ENCODE measurements at places on chromosomes 12 and 14.

GRCh38 chr12:16281157-16281556 lies 3.7 kb upstream of the SLC15A5 start:
- DNase-seq, result no peak

DNA sequence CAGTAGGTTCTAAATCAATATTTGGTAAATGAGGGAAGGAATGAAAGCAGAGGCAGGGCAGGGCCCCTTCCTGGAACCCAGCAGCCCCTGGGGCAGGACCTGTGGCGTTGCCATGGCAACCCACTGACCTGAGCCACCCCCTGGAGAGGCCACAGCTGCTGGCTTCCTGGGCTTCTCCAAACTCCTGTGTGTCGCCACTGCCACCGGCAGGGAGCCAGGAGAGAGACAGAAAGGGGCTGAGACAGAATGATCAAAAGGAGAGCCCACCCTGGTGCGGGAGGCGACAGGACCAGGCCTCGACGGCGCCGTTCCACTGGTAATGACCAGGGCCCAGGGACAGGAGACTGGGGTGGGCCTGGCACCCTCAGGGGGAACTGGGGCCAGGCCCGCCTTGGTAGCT lies 18.2 kb downstream of the RFX4 start:
- no peak for DNase-seq

DNA sequence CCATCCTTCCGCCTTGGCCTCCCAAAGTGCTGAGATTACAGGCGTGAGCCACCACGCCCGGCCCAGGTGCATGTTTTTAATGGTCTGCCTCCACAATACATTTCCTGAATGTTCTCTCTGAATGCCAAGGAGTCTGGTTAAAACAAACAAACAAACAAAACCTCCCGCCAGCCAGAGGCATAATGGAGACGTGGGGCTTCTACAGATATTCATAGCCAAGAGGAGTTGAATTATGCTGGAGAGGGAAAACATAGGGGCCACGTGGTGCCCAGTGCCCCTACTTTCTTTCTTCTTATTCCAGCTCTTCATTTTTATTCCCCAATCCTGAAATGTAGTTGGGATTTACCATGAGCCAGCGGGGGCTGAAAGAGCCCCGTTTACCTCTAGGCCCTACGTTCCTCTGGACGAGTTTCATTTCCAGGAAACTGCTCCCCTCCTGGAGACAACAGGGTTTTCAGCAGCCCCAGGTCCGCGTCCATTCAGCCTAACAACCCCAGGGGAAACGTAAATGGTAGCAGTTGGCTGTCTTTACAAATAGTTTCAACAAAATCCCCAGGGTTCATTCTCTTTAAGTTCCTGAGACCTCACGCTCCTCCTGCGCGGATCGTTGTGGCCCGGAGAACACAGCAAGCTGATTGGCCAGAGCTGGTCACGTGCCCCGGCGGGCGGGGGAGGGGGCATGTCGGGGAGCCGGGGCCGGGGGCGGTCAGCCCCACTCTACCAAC lies 108.5 kb upstream of the ESRRB start:
- DNase-seq, result no peak

DNA sequence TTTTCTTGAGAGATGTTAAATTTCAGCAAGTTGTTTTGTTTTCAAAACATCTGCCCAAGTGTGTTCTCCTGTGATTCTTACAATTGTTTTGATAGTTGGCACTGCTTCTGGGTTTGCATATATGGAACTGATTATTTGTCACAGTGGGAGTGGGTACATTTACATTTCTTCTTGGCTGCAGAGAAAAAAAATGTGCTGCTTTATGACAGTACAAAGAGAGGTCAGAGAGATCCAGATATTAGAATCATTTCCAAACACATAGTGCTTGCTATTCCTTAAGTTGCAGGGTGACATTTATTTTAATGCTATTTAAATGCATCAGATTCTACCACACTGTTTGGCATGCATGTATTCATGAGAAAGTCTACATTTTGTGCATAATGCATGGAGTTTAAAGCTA lies 303.5 kb upstream of the MDGA2 start:
- no peak for DNase-seq

GRCh38 chr14:94632305-94632590 lies 20.1 kb downstream of the SERPINA3 start:
- no peak for DNase-seq

GRCh38 chr14:93654599-93654998 lies 133.7 kb downstream of the PRIMA1 start:
- DNase-seq, result no peak

DNA sequence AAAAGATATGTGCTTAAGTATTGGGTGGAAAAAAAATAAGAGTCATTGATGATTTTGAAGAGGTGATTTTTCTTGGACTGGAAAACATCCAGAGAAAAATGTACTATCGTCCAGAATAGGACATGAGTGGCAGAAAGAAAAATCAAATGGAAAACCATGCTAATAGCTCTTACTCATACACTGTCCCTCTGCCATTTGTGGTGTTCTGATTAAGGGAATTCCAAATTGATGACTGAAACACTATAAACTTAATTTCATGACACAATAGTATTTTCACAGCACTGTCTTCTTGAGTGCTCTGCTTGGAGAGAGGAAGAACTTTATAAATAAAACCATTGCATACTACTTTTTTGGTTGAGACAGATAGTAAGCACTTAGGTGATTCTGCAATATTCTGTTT lies 72.4 kb downstream of the USP15 start:
- no peak for DNase-seq

- no peak for DNase-seq
Measured at GRCh38 chr12:127655691-127656090, 611.3 kb upstream of the TMEM132C start.

DNA sequence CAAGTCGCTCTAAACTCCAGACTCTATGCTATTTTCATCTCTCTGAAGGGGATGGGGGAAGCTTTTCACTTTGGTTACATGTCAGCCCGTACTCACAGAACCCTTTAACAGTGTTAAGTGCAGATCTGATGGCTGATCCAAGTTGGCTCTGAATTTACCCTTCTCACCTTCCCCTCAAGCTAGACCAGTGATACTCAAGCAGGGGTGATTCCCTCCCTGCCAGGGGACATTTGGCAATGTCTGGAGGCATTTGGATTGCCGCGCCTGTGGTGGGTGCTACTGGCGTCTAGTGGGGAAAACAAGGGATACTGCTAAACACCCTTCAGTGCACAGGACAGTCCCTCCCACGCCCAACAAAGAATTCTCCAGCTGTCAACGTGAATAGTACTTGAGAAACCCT lies 6.0 kb upstream of the TEX52 start:
- DNase-seq, result no peak

DNA sequence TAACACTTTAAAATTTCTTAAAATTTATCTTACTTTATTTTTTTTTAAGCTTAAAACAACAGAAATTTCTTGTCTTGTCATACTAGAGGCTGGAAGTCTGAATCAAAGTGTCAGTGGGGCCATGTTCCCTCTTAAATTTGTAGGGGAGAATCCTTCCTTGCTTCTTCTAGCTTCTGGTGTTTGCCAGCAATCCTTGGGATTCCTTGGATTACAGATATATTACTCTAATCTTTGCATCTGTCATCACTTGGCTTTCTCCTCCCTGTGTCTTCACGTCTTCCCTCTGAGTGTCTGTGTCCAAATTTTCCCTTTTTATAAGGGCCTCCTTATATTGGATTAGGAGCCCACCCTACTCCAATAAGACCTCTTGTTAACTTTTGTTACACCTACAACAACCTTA lies 135.6 kb upstream of the PTPRB start:
- DNase-seq, result no peak

DNA sequence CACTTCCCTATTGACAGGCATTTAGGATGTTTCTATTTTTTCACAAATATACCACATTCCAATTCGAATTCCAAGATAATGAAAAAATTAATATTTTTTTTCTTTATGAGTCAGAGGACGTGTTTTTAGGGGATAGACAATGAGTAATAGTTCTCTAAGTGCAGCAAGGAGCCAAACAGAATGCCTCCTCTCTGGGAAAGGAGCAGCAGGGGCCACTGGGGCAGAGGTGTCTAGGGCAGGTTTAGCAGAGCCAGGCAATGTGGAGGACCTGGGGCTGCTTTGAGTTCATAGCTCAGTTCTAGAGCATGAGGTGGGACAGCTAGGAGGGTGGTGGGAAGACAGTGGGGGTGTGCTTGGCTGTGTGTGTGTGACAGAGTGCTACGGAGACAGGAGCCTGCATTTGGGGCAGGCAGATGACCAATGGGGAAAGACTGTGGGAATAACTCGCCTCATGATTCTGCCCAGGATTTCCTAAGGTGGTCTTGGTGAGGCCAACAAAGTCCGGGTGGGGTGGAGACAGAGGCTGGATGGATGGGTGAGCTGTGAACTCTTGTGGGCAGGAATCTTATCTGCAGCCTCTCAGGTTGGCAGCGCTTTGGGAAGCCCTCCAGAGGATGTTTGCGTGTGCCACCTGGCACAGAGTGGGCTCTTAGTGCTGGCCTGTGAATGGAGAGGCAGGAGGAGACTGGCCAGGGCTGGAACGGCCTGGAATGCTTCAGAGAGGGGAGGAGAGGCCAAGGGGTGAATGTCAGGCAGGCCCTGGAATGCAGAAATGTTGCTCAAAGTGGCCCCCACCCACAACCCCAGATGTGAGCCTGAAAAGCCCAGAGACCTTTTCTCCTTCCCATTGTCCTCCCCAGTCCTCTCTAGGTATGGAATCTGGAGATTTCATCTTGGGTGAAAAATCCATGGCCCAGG lies 2.4 kb upstream of the KRT7 start:
- no peak for DNase-seq

DNA sequence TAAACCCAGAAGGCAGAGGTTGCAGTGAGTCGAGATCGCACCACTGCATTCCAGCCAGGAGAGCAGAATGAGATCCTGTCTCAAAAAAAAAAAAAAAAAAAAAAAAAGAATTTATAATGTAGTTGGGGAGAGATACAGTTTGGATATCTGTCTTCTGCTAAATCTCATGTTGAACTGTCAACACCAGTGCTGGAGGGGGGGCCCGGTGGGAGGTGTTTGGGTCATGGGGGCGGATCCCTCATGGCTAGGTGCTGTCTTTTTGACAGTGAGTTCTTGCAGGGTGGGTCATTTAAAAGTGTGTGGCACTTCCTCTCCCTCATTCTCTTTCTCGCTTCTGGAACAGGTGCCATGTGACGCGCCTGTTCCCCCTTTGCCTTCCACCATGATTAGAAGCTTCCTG lies 32.8 kb downstream of the CLIP1 start:
- DNase-seq, result no peak

- no peak for DNase-seq
Measured at GRCh38 chr12:19988001-19988400, 380.3 kb upstream of the PDE3A start.

- peak; percentile 45 for DNase-seq
Measured at GRCh38 chr14:100747021-100747586, 20.4 kb downstream of the DLK1 start.

DNA sequence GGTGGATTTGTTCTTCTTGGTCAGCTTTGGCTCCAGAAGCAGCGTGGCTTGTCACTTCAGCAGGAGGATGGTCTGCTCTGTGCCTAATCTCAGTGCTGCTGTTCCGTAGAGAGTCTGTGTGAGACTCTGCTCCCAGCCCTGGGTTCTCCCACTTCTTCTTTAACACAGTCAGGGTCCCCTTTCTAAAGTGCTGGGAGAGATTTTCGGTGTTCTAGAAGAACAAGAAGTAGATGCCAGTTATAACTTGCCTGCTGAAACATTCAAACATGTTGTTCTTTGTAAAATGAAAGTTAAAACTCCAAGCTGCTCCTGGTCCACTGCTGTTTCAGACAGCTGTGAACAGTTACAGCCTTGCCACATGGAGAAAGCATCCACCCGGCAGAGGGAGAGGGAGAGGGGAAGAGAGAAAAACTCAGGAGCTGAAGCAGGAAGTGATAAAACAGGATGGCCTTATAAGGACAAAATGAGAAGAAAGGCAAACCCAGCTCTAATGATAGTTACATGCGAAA lies 55.2 kb upstream of the CERS5 start:
- peak; percentile 52 for DNase-seq

GRCh38 chr14:72517736-72518135 lies 376.2 kb downstream of the DPF3 start:
- no peak for DNase-seq

DNA sequence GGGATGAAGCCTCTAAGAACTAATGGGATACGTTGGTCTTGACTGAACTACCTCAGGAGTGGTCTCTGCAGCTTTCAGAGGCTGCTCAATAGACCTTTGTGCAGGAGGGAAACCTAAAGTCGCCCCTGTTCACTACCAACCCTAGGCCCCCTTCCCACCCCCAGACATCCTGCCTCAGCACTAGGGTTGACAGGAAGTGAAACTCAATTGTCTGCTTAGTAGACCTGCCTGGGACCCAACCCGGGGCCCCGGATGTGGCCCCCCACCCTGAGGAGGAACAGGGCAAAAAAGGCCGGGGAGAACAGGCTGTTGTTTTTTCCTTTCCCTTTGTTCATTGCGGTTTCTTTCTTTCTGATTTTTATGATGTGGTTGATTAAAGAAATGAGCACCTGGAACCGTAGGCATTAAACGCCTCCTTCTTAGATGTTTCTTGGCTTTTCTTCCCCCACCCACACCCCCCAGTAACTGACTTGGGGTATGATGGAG lies 1.6 kb upstream of the DGKA start:
- DNase-seq, result no peak

DNA sequence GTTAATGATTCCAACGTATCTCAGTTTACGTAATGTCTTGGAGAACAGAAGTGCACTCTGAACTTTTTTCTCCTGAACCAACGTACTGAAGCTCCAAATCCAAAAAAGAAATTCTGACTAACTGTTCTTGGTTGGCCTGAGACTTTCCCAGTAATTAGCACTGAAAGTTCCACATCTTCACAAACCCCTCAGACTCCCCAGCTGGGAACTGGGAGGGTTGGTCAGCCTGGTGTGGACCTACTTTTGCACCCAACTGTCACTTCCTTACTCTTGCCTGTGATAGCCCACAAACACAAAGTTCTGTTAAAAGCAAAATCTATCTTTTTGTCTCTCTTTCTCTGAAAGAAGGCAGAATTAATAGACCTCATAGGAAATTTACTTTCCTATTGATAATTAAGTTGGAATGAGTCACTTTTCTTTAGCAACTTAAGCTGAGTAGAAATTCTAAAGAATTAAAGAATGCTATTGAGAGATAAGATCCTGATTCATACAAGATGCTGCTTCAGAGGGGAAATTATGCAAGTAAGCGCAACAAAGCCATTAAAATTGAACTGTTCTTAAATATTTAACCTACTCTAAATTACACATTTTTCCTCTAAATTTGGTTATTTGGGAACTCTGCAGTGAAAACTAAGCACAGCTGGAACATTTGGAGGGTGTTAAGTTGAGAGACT lies 155.0 kb downstream of the EPS8 start:
- DNase-seq, result no peak

GRCh38 chr14:100011628-100012325 lies 53.4 kb upstream of the EVL start:
- no peak for DNase-seq

DNA sequence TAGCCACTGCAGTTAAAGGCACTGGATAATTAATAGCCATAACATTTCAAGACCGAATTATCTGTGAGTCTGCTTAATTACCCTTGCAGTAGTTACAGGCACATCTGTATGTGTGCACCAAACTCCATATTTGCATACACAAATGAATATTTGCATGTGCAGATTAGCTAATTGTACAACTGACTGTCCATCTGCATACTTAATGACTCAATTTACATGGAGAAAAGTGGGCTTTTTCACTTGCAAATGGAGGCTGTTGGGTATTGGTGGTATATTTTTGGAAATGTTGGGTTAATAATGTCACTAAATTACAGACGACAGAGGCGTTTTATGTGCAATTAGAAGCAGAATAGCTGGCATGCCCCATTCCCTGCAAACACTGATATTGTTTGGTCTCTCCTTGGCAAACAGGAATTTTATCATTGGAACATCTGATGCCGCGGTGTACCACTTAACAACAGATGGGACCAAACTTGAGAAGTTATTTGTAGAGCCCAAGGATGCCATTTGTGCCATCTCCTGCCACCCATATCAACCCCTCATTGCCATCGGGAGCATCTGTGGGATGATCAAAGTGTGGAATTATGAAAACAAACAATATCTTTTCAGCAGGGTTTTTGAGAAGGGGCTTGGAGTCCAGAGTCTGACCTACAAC lies 39.6 kb downstream of the CFAP251 start:
- no peak for DNase-seq

All from HCT116 (cell line).